MCF 10A (cell line): ENCODE measurements at places on chromosomes 7 and 10. TPM values are rescaled to one million over a fixed set of nuclear protein-coding genes. Genes with fewer than 3 reads are reported as not detected.

Gene SPDYE2
- 0.22 TPM in 1 of 2 replicates, not detected in the other for total RNA-seq

GRCh38 chr10:56035489-56035888 is 325.6 kb downstream of the ZWINT start:
- DNase-seq, result no peak

Gene HK1
- total RNA-seq, result 126 and 134 TPM in 2 replicates

Gene ARHGAP22
- total RNA-seq, result 4.0 and 6.3 TPM in 2 replicates

Gene PGAM1
- 235 and 248 TPM in 2 replicates for total RNA-seq
